ENCODE measurements at places on chromosomes 7 and 10.

DNA sequence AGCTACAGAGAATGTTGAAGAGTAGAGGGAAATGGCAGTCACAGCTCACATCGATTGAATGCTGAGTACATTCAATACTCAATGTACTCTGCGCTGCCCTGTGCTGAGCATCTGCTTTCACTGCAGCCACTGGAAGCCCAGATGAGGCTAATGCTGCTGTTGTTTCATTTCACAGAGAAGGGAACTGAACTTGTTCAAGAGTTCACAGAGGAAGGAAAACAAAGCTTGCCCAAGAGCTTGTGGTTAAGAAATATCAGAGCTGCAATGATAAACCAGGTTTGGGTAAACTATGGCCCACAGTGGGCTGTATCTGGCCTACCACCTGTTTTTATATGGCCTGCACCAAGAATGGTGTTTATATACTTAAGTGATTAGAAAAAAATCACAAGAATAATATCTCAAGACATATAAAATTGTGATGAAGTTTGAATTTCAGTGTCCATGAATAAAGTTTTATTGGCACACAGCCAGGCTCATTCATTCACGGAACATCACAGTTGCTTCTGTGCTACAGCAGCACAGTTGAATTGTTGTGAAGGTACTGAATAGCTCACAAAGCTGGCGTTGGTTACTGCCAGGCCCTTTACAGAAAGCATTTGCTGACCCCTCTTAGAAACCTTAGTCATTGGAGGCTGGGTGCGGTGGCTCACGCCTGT lies 64.1 kb downstream of the CFAP58 start:
- DNase-seq: no peak

- DNase-seq: no peak
These were observed 53.9 kb downstream of the MRPS24 start for GRCh38 chr7:43815373-43815772.

DNA sequence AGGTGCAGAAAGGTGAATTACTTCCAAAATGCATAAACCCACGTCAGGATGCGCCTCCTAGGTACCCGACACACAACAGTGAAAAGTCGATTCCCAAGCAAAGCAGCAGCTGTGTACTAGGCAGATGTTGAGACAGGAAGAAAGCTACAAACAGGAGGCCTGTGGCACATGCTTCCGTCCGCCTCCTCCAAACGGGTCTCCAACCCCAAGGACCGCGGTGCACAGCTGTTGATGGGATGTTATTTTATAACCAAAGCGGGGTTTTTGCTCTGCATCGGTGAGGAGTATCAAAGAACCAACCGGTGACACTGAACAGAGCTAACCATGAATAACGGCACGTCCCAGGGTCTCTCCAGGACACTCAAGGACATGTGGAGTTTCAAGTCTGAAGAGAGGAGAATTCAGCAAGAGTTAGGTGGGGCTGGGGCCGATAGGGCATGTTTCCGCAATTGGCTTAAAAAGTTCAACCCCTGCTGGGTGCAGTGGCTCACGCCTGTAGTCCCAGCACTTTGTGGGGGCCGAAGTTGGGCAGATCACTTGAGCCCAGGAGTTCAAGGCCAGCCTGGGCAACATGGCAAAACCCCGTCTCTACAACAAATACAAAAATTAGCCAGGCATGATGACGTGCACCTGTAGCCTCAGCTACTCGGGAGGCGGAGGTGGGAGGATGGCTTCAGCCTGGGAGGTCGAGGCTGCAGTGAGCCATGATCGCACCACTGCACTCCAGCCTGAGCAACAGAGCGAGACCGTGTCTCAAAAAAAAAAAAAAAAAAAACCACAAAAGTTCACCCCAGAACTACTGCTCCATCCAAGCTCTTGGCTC lies 108.0 kb downstream of the SMURF1 start:
- DNase-seq: no peak

- no peak for DNase-seq
These were observed 14.9 kb upstream of the MXI1 start for GRCh38 chr10:110192552-110192951.

- DNase-seq: no peak
These were observed 230.8 kb downstream of the SKAP2 start for GRCh38 chr7:26633557-26633956.

- no peak for DNase-seq
These were observed 190.2 kb downstream of the RAMP3 start for GRCh38 chr7:45347804-45348203.

DNA sequence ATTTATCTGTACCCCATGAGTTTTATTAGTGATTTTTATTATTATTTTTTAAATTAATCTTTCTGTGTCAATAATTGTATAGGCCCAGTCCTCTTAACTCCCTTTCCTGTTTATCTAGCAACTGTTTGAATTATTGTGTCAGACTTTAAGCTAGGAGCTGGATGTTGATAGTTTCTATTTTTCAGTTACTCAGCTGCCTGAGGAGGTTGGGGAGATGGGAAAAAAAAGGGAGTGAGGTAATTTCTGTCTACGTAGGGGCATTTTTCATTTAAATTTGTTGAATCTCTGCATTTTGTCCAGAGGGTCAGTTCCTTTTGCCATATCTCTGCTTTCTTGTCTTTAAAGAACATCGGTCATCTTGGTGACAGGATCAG lies 5.0 kb upstream of the ZNF518A start:
- no peak for DNase-seq

DNA sequence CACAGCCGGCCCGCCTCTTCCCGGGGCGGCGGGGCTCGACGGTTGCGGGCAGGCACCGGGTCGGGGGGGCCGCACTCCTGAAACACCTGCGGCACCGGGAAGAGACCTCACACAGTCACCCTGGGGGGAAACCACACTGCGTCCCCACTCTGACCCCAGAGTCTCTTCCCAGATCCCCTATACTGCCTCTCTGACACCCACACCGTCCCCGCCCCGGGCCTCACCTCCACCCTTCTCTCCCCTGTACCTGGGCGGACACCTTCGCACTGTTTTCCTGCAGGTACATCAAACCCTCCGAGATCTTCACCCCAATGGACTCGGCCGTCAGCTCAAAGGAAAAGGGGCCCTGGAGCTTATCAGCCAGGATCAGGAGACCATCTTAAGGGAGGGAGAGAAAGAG lies 3.4 kb upstream of the GAL3ST4 start:
- DNase-seq: no peak

Data from sciatic nerve (tissue), 2 donors.